ENCODE measurements at places on chromosomes 1 and 21. TPM values are rescaled to one million over a fixed set of nuclear protein-coding genes. Genes with fewer than 3 reads are reported as not detected.

The INSRR gene
- not detected for total RNA-seq

The TRNP1 gene
- 13.0 TPM for total RNA-seq

The CNKSR1 gene
- total RNA-seq: 21.9 TPM

The OR10J1 gene
- total RNA-seq: not detected

The CDCA8 gene
- total RNA-seq: 2.2 TPM

The LPAR3 gene
- 18.7 TPM for total RNA-seq

The ERICH3 gene
- total RNA-seq: 0.49 TPM

The ASPM gene
- 4.2 TPM for total RNA-seq

The BTBD19 gene
- 7.9 TPM for total RNA-seq

The GLIS1 gene
- 1.2 TPM for total RNA-seq

DNA sequence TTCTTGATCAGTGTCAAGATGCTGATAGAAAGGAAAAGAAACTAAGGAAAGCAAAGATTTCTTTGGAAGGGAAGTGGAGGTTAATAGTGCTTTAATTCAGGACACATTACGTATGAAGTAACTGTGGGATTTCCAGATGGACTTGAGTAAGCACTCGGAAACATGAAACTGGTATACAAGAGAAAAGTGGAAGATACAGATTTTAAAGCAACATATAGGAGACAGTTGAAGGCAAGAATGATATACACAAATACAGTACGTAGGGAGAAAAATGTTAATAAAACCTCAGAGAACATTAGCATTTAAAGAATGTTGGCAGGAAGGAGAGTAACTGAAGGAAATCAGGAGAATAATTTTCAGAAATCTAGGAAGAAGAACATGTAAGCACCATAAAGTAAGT is 730.9 kb upstream of the ADGRL2 start:
- DNase-seq: no peak
- H3K4me1 ChIP-seq: no peaks in the 10 kb centered on the region
- no peak overlapping the region for H3K27ac ChIP-seq
- no peaks in the 10 kb centered on the region for H3K36me3 ChIP-seq
- H3K27me3 ChIP-seq: no peaks in the 10 kb centered on the region

GRCh38 chr1:201054091-201054543 is 30.6 kb upstream of the KIF21B start:
- no peak overlapping the region for H3K4me3 ChIP-seq
- no peak for DNase-seq
- H3K27ac ChIP-seq: no peak overlapping the region
- H3K36me3 ChIP-seq: no peaks in the 10 kb centered on the region
- no peaks in the 10 kb centered on the region for H3K4me1 ChIP-seq

GRCh38 chr1:245288796-245289195 is 134.0 kb downstream of the KIF26B start:
- H3K27ac ChIP-seq: no peak overlapping the region
- no peaks in the 10 kb centered on the region for H3K36me3 ChIP-seq
- no peak for DNase-seq
- H3K4me1 ChIP-seq: no peaks in the 10 kb centered on the region
- no peaks in the 10 kb centered on the region for H3K27me3 ChIP-seq

- H3K4me3 ChIP-seq: no peak overlapping the region
- H3K36me3 ChIP-seq: no peaks in the 10 kb centered on the region
- H3K27ac ChIP-seq: no peak overlapping the region
- no peak for DNase-seq
- peaks cover 20% of the 10 kb centered on the region for H3K4me1 ChIP-seq
Measured at GRCh38 chr1:155499953-155500639, 62.5 kb downstream of the ASH1L start.

- H3K27me3 ChIP-seq: no peaks in the 10 kb centered on the region
- H3K4me3 ChIP-seq: no peak overlapping the region
- no peak for DNase-seq
Measured at GRCh38 chr1:192861860-192862259, 53.0 kb downstream of the RGS2 start.

DNA sequence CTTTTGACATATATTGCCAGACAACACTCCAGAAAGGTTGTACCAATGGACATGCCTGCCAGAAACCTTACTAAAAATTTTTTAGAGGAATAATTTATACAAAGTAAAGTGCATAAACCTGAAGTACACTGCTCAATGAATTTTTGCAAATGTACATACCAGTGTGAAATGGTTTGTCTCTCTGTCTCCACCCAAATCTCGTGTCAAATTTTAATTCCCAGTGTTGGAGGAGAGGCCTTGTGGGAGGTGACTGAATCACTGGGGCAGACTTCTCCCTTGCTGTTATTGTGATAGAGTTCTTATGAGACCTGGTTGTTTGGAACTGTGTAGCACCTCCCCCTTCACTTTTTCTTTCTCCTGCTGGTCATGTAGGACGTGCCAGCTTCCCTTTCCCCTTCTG is 168.8 kb downstream of the RWDD3 start:
- H3K27me3 ChIP-seq: no peaks in the 10 kb centered on the region
- no peak overlapping the region for H3K27ac ChIP-seq
- DNase-seq: no peak
- H3K36me3 ChIP-seq: no peaks in the 10 kb centered on the region
- H3K4me1 ChIP-seq: no peaks in the 10 kb centered on the region
- H3K4me3 ChIP-seq: no peak overlapping the region

GRCh38 chr1:156492591-156493080 is 7.9 kb downstream of the MEF2D start:
- H3K27me3 ChIP-seq: no peaks in the 10 kb centered on the region
- H3K4me3 ChIP-seq: peak overlapping the region; percentile 0
- DNase-seq: no peak
- no peaks in the 10 kb centered on the region for H3K36me3 ChIP-seq
- peaks cover 100% of the 10 kb centered on the region for H3K4me1 ChIP-seq

- H3K27ac ChIP-seq: no peak overlapping the region
- no peaks in the 10 kb centered on the region for H3K27me3 ChIP-seq
Measured at GRCh38 chr1:159030877-159031447, 21.3 kb downstream of the IFI16 start.

- H3K4me3 ChIP-seq: no peak overlapping the region
- H3K4me1 ChIP-seq: no peaks in the 10 kb centered on the region
- H3K36me3 ChIP-seq: no peaks in the 10 kb centered on the region
- no peaks in the 10 kb centered on the region for H3K27me3 ChIP-seq
Measured at GRCh38 chr1:45084562-45084961, 72.5 kb downstream of the UROD start.

- H3K4me1 ChIP-seq: no peaks in the 10 kb centered on the region
- no peaks in the 10 kb centered on the region for H3K27me3 ChIP-seq
- no peaks in the 10 kb centered on the region for H3K36me3 ChIP-seq
- DNase-seq: no peak
Measured at GRCh38 chr1:43513471-43514173, 17.1 kb upstream of the PTPRF start.

DNA sequence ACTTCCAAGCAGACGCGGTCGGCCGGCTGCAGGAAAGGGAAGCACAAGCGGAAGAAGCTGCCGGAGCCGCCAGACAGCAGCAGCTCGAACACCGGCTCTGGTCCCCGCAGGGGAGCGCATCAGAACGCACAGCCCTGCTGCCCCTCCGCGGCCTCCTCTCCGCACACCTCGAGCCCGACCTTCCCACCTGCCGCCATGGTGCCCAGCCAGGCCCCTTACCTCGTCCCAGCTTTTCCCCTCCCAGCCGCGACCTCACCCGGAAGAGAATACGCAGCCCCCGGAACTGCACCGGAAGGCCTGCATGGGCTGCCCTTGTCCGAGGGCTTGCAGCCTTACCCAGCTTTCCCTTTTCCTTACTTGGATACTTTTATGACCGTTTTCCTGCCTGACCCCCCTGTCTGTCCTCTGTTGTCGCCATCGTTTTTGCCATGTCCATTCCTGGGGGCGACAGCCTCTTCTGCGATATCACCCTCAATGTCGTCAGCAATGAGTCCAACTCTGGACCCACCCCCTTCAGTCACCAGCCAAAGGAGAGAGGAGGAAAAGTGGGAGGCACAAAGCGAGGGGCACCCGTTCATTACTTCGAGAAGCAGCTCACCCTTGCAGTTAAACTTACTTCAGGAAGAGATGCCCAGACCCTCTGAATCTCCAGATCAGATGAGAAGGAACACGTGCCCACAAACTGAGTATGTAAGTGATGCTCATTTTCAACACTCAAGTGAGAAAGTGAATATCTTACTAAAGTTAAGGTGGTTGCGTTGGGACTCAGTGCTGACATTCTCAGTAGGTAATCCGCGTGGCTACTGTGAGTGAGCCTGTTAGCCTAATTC is 25.5 kb downstream of the UTS2 start:
- no peak overlapping the region for H3K27ac ChIP-seq
- H3K27me3 ChIP-seq: no peaks in the 10 kb centered on the region
- no peak overlapping the region for H3K4me3 ChIP-seq
- no peaks in the 10 kb centered on the region for H3K4me1 ChIP-seq
- no peak for DNase-seq

- no peaks in the 10 kb centered on the region for H3K36me3 ChIP-seq
- H3K4me3 ChIP-seq: no peak overlapping the region
- DNase-seq: no peak
- no peaks in the 10 kb centered on the region for H3K27me3 ChIP-seq
Measured at GRCh38 chr1:46816930-46817329, 18.1 kb downstream of the CYP4B1 start.

- peaks cover 14% of the 10 kb centered on the region for H3K4me1 ChIP-seq
- H3K4me3 ChIP-seq: no peak overlapping the region
- H3K36me3 ChIP-seq: no peaks in the 10 kb centered on the region
- DNase-seq: no peak
Measured at GRCh38 chr1:19038732-19039131, 82.3 kb upstream of the IFFO2 start.

DNA sequence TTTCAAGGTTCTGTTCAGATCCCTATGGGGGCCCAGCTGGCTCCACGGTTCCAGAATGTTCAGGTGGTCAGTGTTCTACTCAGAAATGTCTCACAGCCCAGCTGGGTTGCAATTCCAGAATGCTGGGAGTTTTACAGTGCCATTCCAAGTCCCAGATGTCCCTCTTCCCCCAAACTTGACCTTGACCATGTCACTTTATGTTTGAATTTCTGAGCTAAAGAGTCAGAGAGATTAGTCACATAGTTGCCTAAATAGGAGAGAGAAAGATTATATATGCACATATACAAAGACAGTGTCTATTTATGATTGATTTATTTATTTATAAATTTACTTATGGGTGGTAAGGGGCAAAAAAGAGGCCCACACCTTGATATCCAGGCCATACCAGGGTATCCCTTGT is 2.5 kb downstream of the GPR3 start:
- H3K4me3 ChIP-seq: no peak overlapping the region
- H3K36me3 ChIP-seq: no peaks in the 10 kb centered on the region
- H3K27ac ChIP-seq: no peak overlapping the region
- peaks cover 29% of the 10 kb centered on the region for H3K4me1 ChIP-seq

- peaks cover 31% of the 10 kb centered on the region for H3K4me1 ChIP-seq
- H3K36me3 ChIP-seq: no peaks in the 10 kb centered on the region
- H3K4me3 ChIP-seq: peak overlapping the region; percentile 89
Measured at GRCh38 chr1:37930246-37931101, 16.4 kb downstream of the INPP5B start.

- no peak for DNase-seq
- H3K4me1 ChIP-seq: peaks cover 12% of the 10 kb centered on the region
- H3K27me3 ChIP-seq: no peaks in the 10 kb centered on the region
- H3K36me3 ChIP-seq: no peaks in the 10 kb centered on the region
- H3K27ac ChIP-seq: no peak overlapping the region
- H3K4me3 ChIP-seq: no peak overlapping the region
Measured at GRCh38 chr1:116827607-116828105, 73.4 kb downstream of the CD2 start.

DNA sequence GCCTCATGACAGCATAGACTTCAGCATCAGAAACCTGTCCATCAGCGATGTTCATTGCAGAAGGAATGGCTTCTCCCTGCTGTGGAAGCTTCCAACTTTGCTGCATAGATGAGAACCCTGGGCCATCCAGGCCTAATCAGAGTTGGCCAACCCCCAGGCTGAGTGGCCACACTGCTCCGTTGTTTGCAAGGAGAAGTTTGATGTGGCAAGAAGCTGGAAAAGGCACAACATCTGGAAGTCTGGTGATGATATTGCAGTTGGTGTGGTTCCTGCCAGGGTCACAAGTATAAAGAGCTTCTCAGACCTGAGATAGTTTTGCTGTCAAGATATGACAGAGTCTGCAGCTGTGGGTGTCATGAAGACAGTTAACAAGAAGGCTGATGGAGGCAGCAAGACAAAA is 41.2 kb downstream of the RHOU start:
- H3K4me1 ChIP-seq: no peaks in the 10 kb centered on the region
- no peak overlapping the region for H3K27ac ChIP-seq
- DNase-seq: no peak
- no peaks in the 10 kb centered on the region for H3K27me3 ChIP-seq
- no peak overlapping the region for H3K4me3 ChIP-seq

GRCh38 chr1:187413405-187414169 is 584.8 kb downstream of the PLA2G4A start:
- H3K4me1 ChIP-seq: no peaks in the 10 kb centered on the region
- DNase-seq: no peak
- no peak overlapping the region for H3K4me3 ChIP-seq
- H3K27me3 ChIP-seq: no peaks in the 10 kb centered on the region

DNA sequence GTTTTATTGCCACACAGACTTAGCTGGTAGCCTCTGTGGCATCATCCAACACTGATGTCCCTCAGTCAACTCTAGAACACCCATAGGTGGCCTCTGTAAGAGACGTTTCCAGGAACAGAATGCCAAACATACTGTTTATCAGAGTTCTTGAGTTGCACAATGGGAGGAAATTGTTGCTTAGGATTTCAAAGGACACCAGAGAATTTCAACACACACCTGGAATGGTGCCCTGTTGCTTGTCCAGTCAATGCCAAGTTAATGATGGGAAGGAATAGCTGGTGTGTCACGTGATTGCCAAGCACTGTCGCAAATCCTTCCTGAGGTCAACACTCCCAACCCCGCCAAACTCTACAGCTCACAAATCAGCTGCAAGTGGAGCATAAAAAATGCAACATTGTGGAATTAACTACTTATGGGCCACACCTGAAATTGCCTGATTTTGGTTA is 28.6 kb upstream of the DUSP23 start:
- H3K4me1 ChIP-seq: no peaks in the 10 kb centered on the region
- H3K4me3 ChIP-seq: no peak overlapping the region
- no peak for DNase-seq
- H3K27ac ChIP-seq: no peak overlapping the region
- no peaks in the 10 kb centered on the region for H3K36me3 ChIP-seq

GRCh38 chr1:82108843-82109242 is 308.1 kb downstream of the ADGRL2 start:
- H3K36me3 ChIP-seq: no peaks in the 10 kb centered on the region
- no peaks in the 10 kb centered on the region for H3K4me1 ChIP-seq
- H3K27me3 ChIP-seq: no peaks in the 10 kb centered on the region
- DNase-seq: no peak

GRCh38 chr1:109792056-109792831 is 28.5 kb upstream of the EPS8L3 start:
- H3K4me1 ChIP-seq: peaks cover 43% of the 10 kb centered on the region
- no peaks in the 10 kb centered on the region for H3K27me3 ChIP-seq
- H3K4me3 ChIP-seq: no peak overlapping the region
- H3K36me3 ChIP-seq: no peaks in the 10 kb centered on the region
- no peak for DNase-seq

DNA sequence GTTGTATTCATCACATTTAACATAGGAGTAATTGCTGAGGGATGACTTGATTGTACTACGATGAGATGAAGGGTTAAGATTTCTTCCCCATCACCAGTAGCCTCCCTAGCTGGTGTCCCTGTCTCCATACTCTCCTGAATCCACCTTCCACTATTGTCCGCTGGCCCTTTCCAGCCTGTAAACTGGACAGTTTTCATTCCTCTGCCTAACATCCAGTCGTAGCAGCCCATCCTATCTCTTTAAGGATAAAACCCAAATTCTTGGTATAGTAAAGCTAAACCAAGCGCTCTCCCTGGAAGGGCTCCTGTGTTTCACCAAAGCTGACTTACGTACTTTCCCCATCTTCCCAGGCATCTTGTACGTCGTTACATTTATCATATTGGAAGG is 670 bp downstream of the COX20 start:
- DNase-seq: no peak
- peak overlapping the region; percentile 85 for H3K4me3 ChIP-seq
- peaks cover 41% of the 10 kb centered on the region for H3K4me1 ChIP-seq
- H3K27me3 ChIP-seq: no peaks in the 10 kb centered on the region

Data from vagina (tissue), 2 donors.